ENCODE measurements at places on chromosomes 16 and 17.

DNA sequence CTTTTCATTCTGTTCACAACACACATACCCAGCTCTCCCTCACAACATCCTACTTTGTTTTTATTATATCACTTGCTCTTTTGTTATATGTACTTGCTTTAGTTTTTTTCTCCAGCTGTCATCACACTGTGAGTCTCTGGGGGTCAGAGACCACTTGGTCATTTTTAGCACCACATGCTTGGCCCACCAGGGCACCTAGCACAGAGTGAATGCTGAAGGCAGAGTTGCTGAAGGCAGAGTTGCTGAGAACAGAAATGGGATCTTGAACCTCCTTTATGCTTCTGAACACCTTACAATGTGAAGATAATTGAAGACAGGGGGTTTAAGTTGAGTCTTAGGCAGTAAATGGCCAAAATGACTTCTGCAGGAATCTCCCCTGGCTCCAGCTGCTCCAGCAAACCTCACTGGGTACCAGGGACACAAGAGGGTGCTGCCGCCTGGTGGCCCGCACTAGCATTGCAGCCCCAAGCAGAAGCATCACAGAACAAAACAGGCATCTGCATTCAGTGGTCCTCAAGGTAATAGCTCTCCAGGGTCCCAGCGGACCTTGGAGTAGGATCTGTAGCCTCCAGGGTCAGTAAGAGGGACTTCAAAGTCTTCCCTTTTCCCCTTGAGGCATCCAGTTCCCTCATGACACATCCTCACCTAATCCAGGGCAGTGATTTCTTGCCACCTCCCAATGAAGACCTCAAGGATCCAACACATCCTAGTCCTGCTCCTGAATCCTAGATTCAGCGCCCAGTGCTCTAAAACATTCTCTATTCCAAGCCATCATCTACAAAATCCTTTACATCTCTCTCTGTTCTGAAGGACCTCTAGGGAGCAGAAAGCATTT lies 1972.6 kb downstream of the TP53TG3F start:
- no peak for DNase-seq

- no peak for DNase-seq
Observed at GRCh38 chr16:3092501-3092941, 6.6 kb downstream of the ZSCAN10 start.

- DNase-seq = no peak
Observed at GRCh38 chr17:58873926-58874325, 118.3 kb downstream of the PPM1E start.

GRCh38 chr17:4142107-4142900 lies 526 bp downstream of the ZZEF1 start:
- no peak for DNase-seq

DNA sequence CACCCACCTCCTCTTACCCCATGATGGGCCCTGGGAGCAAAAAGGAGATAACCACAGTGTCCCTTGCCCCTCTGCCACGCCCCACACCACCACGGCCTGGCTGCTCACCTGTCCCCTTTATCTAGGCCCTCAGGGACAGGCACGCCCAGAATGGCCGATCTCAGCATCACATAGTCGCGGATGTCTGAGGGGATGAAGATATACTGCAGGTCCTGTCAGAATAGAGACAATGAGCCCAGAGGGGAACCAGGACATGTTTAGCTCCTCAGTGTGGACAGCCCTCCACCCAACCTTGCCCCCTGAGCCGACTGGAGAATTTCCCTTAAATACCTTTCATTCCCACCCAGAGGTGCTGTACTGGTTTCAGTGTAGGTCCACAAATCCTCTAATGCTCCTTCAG lies 15.2 kb downstream of the ST6GALNAC2 start:
- no peak for DNase-seq

DNA sequence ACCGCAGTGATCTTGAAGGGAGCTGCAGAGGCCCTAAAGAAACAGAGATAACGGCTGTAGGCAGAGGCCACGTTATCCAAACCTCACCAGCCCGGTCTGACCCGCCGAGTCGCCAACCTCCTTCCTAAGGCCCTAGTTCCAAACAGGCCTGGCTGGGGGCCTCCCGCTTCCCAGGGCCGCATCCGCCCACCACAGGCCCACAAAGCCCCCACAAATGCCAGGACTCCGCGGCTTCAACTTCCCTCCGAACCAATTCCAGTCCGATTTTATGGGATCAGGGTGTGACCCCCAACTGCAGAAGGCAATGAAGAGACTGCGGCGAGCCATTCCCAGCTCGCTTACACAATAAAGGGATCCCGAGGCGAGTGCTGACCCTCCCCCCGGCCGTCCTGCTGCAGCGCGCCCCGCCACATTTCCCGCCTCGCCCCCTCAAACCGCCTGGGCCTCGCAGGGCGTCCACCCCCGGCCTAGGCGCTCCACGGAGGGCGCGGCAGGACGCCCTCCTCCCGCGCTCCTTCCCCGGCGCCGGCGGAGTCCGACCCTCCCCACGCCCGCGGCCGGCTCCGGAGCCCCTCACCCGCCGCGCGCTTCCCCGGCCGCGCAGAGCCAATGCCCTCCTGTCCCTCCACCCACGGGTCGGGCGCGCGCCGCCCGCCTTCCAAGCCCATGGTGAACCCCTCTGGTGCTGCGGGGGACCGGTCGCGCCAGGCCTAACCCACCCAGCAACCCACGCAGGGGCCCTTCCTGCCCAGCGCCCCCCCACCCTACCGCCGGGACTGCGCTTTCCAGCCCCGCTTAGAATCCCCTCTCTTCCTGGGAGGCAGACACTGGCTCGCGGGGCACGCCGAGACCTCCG lies 926 bp downstream of the MYH10 start:
- DNase-seq = peak; percentile 38

- DNase-seq = no peak
Observed at GRCh38 chr16:1731603-1732002, 25.6 kb downstream of the MAPK8IP3 start.

DNA sequence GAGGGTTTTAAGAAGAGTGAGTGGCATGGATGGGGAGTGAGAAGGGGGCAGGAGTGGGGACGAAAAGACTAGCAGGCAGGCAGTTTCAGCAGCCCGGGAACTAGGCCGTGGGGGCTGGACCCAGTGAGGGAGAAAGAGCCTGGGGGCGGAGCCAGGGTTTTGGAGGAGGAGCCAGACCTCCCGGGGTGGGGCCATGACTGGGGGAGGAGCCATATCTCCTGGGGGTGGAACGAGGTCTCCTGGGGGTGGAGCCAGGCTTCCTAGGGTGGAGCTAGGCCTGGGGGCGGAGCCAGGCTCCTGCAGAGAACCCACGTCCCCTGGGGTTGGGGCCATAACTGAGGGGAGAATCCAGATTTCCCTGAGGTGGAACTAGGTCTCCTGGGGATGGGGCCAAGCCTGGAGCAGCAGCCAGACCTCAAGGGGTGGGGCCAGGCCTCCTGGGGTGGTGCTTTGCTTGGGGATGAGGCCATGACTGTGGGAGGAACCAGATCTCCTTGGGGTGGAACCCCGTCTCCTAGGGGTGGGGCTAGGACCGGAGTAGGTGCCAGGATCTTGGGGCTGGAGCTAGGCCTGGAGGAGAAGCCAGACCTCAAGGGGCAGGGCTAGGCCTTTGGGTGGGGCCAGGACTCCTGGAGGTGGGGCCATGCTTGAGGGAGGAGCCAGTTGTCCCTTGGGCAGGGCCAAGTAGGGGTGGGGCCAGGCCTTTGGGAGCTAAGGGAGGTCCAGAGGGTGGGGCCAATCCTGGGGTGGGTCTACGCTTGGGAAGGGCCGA lies 41.7 kb upstream of the JPH3 start:
- DNase-seq = peak; percentile 23

- peak; percentile 38 for DNase-seq
Observed at GRCh38 chr16:10876799-10877341, at the start of gene CIITA. TSS of gene CIITA (plus strand) at chr16:10877202. CDS start at chr16:10877331, 129 bp downstream.

- DNase-seq = no peak
Observed at GRCh38 chr17:49889500-49889899, 41.6 kb upstream of the TAC4 start.

Data from activated T-cell treated with anti-CD3 and anti-CD28 coated beads, Interleukin-2, amount 50 U/mL, for 1 hour (primary cell).